ELR (cell line): ENCODE measurements at places on chromosomes 12 and 14.

- no peak for DNase-seq
These were observed 65.6 kb downstream of the AMN start for GRCh38 chr14:102988054-102988453.

GRCh38 chr12:106192659-106193393 lies 54.1 kb upstream of the NUAK1 start:
- no peak for DNase-seq

DNA sequence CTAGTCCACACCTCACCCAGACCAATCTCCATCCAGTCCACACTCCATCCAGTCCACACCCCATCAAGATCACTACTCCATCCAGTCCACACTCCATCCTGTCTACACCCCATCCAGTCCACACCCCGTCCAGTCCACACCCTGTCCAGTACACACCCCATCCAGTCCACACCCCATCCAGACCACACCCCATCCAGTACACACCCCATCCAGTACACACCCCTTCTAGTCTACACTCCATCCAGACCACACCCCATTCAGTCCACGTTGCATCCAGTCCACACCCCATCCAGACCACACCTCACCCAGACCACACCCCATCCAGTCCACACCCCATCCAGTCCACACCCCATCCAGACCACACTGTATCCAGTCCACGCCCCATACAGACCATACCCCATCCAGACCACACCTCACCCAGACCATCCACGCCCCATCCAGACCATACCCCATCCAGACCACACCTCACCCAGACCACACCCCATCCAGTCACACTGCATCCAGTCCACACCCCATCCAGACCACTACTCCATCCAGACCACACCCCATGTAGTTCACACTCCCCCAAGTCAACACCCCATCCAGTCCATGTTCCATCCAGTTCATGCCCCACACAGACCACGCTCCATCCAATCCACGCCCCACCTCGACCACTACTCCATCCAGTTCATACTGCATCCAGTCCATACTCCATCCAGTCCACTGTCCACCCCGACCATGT lies 116.6 kb upstream of the RTL1 start:
- DNase-seq = no peak

- DNase-seq = no peak
These were observed 7.5 kb downstream of the CCDC88C start for GRCh38 chr14:91409928-91410718.

- DNase-seq = peak; percentile 82
These were observed 48.8 kb upstream of the PAPLN start for GRCh38 chr14:73188501-73188911.

DNA sequence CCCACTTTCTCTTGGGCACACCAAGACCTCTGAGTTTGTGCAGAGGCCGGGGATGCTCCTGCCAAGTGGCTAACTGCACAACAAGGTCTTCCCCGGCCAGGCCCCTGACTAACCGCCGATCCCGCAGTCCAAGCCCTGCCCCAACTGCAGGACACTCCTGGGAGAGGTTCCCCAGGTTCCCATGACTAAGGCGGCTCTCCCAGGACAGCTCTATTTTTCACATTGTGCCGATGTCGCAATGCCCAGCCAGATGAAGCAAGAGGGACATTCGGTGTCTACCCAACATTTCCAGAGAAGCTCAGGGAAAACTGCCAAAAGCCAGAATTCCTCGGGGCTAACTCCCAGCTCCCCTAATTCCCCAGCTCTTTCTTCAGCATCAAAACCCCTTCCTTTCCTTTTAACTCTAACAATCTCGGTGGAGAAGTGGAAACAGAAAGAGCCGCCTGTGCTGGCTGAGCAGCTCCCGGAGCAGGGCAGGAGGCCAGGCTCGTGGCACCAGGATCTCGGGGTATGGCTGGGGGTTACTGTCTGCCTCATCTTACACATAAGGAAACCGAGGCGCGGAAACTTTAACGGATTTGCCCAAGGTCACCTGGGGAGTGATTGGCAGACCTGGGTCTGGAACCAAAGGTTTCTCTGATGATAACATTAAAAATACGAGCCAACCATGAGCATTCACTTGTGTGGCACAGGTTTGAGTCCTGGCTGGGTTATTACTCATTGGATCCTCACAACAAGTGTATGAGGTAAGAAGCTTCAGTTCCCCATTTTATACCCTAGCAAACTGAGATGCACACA lies 318.2 kb downstream of the BCL11B start:
- no peak for DNase-seq

DNA sequence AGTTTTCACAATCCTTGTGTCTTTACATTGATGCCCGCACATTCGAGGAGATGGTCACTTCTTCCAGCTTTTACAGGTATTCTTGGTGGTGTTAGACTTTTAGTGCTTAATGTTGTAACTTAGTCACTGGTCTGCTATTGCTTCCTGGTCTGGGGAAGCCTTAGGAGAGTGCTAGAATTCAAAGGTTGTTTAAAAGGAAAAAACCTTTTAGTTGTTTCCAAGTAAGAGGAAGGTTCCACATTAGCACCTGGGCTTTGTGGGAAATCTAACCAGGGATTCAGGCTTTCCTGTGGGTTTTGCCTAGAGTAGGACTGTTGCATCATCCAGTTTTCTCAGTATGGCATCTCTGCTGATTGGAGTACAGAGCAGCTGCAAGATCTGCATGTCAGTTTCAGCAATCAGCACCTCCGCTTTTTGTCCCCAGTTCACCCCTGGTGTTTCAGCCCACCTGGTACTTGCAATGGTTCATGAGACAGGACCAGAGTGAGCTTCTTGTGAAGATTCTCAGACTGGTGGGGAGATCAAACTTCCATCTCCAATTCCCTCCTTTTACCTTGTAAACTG lies 44.0 kb upstream of the PLBD1 start:
- no peak for DNase-seq

GRCh38 chr12:48903982-48904411 lies 21.3 kb downstream of the FKBP11 start:
- DNase-seq = peak; percentile 85

DNA sequence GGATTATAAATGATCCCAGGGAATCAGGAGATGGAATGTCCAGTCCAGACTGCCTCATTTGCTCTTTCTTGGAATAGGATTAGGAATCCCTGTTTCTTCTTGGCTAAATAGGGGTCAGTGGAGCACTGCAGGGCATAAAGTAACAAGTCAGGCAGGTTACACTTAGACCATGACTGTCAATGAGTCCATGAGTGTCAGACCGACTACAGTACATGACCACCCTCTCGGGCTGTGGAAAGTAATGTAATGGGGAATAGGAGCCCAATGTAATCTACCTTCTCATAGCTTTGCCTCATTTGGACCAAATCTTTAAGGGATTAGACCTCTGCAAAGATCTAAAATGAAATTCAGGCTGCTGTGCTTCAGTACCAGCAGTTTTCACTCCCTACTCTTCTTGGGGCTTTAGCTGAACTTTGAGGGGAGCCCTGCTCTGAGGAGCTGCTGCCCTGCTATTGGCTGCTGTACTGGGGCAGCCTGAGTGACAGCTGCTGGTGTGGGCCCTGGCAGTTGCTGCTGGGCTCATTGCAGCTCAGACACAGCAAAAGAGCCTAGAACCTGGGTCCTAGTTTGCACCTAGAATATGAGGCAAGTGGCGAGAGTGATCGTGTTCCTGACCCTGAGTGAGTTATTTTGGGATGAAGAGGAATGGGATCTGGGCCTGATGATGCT lies 62.2 kb upstream of the OR4E1 start:
- no peak for DNase-seq

- DNase-seq = no peak
These were observed 623.3 kb downstream of the LRFN5 start for GRCh38 chr14:42229976-42230375.

DNA sequence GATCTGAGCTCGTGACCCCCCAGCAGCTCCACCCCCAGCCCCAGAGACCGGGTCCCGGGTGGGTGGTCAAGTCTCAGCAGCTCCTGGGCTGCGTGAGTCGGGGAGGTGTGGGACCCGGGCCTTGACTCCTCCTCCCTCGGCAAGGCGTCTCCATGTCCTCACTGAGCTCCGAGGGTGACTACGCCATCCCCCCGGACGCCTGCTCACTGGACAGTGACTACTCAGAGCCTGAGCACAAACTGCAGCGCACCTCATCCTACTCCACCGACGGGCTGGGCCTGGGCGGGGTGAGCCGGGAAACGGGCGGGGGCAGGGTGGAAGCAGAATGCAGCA lies 28.1 kb downstream of the PIGH start:
- DNase-seq = no peak

DNA sequence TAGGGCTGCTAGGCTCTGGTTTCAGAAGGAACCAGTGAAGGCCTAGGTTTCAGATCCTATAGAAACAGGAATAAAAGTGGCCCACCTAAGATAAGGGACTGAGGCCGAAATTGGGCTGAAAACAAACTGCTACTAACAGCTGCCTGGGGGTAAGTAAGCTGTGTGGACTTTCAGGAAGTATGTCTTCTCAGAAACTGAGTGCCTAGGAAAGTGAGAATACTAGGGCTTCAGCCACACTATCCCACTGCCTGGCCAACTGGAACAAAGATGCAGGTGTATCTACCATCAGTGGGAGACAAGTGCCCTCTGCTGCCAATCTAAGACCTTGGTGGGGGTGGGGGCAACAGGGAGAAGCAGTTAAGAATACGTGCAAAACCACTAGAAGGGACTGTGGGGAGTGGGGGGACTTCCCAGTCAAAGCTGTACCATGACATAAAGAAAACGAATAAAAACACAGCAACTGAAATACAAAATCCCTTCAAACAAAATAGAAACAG lies 82.5 kb downstream of the MED13L start:
- no peak for DNase-seq

- no peak for DNase-seq
These were observed 67.9 kb downstream of the FAR2 start for GRCh38 chr12:29216797-29217575.

DNA sequence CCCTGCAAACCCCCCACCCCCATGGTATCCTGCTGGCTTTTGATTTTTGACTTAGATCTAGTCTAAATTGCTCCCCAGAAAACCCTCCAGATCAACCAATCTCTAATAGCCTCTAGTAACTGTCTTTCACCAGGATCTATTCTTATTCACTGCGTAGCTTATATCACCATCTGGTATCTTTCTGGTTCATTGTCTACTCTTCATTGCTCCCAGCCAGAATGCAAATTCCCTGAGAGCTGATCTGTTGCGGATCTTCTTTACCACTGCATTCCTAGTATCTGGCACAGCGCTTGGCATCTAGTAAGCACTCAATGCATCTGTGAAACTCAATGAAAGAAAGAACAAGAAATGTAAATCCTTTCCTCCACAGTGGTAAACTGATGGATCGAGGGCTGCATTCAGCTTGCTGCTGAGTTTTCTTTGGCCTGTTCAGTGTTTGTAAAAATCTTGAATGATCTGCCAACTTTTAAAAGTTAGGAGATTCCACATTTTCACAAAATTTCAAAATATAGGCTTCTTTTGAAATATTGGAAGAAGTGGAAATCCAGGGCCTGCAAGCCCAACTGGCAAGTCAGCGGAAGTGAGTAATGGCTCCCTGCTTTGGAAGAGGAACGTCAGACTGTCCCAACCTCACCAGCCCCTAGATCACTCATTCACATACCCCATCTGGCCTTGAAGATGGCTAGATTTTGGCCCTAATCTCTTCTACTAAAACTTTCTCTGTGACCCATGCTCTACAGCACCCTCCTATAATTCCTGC lies 274.2 kb downstream of the SSPN start:
- DNase-seq = no peak

DNA sequence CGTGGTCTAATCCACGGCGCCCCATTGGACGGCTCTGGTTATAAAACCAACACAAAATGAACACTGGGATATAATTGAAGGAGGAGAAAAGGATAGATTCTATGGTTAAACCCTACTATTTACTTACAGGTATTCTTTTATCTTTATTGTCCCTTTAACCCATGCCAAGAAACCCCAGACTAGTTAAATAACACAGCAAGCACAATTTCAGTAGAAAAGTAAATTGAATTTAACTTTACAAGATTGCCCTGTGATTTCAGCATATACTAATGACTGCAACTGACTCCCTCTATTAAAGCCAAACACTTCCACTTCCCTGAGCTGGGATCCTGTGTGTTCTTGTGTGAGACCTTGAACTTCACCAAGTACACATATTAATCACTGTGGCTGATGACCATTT lies 45.3 kb downstream of the BCL11B start:
- no peak for DNase-seq

GRCh38 chr14:55600784-55601561 lies 21.0 kb downstream of the KTN1 start:
- DNase-seq = peak; percentile 75

GRCh38 chr14:76589246-76589645 lies 172.0 kb upstream of the VASH1 start:
- peak; percentile 8 for DNase-seq

- no peak for DNase-seq
These were observed 280.7 kb upstream of the SOX5 start for GRCh38 chr12:24230061-24230701.

GRCh38 chr12:72521326-72521725 lies 249.2 kb downstream of the TRHDE start:
- no peak for DNase-seq

GRCh38 chr12:86574143-86574542 lies 318.0 kb upstream of the MGAT4C start:
- no peak for DNase-seq

- no peak for DNase-seq
These were observed 10.6 kb downstream of the ACVRL1 start for GRCh38 chr12:51917746-51918453.

- peak; percentile 99 for DNase-seq
These were observed 29.5 kb upstream of the RPLP0 start for GRCh38 chr12:120230326-120230973.

DNA sequence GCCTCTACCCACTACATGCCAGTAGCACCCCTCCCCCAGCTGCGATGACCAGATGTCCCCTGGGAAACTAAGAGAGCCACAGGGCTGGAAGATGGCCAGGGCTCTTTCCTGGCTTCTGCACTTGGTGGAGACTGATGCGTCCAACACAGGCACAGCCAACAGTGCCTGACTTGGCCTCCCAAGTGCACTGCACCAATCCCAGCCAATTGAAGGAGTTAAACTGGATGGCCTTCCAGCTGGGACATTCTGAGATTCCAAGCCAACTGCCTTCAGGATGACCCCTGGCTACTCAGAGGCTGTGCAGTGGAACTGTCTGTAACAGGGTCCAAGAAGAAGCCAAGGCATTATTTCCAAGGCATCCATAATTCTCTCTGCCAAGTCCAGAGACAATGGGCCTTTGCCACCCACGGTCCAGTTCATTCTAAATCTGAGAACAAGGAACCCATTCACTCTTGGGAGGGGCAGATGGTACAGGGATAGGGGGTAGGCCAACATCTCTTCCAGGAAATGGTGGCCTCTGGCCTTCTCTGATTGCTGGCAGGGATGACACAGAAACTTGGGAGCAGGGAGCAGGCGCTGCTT lies 35.2 kb downstream of the PRIMA1 start:
- no peak for DNase-seq

DNA sequence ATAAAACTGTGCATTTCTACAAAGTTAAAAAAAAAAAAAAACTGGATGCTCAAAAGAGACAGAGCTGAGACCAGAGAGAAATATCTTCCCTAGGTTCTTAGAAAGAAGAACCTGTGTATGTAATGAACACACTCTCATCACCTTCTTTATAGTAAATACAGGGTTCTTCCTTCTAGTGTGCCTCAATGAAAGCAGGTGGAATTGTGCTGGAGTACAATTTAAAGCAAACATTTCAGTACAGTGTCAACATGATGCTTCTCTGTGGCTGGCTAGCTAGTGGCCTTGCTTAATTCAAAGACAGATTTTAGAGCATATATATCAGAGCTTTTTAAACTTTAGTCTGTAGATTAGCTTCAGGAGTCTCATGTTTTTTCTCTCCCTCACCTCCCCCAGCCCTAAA lies 249.8 kb upstream of the ARHGAP5 start:
- no peak for DNase-seq
